ENCODE measurements at places on chromosomes 4 and X.

DNA sequence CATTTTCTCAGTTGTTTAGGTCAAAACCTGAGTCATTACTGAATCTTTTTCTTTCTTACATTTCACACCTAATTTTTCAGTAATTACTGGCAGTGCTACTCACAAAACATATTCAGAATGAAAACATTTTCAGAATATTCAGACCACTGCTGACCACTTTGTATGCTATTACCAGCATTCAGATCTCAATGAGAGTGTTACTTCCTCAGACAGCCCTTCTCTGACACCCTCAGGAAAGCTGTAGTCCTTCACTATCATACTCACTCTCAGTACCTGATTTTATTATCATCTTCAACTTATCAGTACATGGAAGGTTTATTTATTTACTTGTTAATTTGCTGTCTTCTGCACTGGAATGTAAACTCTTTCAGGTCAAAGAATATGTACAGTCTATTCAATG is 12.3 kb upstream of the ALB start:
- DNase-seq, result no peak

DNA sequence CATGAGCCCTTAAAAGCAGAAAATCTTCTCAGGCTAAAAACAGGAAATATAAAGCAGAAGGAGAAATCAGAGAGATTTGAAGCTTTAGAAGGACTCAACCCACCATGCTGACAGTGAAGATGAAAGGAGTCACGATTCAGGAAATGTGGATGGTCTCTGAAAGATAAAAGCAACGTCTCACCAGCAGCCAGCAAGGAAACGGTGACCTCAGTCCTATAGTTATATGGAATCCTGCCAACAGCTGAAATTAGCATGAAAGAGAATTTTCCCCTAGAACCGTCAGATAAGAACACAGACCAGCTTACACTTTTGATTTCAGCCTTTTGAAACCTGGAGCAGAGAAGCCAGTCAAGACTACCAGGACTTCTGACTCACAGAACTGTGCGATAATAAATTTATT is 715.7 kb upstream of the HTR2C start:
- no peak for DNase-seq

- DNase-seq, result no peak
Observed at GRCh38 chrX:150146271-150146896, 208.1 kb upstream of the EOLA2 start.

DNA sequence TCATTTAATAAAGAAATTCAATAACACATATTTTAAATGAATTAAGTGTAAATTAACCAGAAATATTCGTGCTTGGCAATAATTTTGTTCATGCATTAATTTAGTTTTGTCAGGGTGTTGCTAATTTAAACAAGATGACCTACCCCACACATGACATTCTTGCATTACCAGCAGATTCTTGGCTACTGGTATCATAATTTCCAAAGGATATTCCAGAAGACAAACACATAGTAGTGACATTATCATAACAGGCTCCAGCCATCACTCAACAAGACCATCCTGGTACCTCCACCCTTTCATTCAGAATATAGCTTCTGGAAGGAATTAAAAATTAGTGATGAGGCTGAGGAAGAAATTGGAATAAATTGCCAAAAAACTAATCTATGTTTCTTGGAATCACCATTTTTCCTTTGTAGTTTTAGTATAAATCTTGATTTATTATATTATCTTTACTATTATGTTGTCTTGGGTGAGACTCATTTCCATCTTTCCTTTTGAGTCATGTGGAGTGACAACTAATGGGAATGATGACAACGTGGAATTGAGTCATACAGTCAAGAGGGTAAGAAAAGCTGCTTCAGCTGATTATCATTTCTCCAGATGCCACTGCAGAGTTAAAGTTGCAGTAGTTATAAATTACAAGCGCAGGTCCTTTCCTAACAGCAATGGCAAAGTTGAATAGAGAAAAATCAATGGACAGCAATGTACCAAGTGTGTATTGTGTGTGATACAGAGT is 30.9 kb upstream of the HHIP start:
- DNase-seq, result no peak

DNA sequence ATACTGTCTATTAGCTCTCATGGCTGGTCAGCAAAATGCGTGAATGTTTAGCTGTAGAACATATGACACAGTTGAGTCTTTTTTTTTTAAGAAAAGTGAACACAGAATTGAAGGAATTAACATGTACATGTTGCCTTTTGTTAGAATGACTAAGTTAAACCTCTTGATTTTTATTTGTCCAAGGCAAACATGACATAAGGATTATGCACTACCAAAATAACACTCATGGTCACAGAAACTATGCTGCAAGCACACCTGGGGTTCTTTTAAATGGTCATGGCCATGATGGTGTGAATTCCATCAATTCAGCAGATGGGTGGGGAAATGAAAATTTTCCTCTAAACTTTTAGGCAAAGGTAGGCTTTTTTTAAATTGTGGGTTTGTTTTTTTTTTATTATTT is 80.1 kb upstream of the CXCL13 start:
- no peak for DNase-seq

DNA sequence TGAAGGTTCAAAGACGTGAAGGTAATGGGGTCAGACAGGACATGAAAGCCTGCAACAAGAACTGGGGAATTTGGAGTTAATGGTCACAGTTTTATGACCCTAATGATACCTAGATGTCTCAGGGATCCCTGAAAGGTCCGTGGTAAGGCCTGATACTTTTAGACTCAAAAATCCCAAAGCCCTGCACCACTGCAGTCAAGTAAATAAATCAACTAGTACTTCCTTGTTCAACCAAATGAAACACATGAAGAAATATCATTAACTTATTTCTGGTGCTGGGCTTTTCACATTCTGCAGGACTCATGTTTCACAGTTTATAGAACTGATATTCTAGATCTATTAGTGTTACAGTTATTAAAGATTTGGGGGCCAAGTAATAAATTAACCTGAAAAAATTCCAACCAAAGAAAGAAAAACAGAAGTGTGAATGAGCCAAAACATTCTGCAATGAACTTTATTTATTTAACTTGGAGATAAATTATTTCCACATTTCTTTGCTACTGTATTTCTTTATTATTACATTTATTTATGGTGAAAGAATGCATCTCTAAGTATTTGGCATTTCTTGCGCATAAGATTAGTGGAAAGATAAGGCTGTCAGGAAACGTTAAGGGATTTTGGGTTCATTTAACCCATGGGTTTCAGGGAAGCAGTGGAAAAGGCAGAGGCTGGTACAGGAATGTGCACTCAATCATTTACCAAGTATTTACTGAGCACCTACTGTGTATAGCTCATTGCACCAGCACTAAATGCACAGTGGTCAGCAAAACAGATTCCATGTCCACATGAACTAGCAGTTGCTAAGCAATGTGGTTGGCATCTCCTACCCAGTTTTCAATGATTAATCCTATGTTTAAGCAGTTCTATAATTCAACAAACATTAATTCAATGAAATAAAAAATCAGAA is 8.7 kb downstream of the WDFY3 start:
- DNase-seq, result no peak

DNA sequence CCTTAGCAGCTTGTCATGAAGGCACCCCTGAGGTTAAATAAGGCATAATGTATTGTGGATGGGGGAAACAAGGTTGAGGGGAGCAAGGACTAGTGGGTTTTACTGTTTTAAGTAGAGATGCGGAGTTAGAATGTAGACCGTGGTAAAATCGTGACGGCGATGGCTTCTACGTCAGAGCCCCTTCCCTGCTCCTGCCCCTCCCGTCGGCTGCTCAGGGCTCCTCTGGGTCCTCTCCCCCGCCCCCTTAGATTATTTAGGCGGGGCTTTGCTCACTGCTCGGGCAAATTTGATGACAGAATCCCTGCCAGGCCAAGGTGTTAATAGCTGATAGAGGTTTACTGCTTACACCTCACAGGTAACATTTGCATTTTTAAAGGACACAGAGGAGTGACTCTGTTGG is 2.3 kb downstream of the FRMPD3 start:
- no peak for DNase-seq

GRCh38 chr4:24858026-24858425 is 54.8 kb downstream of the CCDC149 start:
- DNase-seq, result no peak

DNA sequence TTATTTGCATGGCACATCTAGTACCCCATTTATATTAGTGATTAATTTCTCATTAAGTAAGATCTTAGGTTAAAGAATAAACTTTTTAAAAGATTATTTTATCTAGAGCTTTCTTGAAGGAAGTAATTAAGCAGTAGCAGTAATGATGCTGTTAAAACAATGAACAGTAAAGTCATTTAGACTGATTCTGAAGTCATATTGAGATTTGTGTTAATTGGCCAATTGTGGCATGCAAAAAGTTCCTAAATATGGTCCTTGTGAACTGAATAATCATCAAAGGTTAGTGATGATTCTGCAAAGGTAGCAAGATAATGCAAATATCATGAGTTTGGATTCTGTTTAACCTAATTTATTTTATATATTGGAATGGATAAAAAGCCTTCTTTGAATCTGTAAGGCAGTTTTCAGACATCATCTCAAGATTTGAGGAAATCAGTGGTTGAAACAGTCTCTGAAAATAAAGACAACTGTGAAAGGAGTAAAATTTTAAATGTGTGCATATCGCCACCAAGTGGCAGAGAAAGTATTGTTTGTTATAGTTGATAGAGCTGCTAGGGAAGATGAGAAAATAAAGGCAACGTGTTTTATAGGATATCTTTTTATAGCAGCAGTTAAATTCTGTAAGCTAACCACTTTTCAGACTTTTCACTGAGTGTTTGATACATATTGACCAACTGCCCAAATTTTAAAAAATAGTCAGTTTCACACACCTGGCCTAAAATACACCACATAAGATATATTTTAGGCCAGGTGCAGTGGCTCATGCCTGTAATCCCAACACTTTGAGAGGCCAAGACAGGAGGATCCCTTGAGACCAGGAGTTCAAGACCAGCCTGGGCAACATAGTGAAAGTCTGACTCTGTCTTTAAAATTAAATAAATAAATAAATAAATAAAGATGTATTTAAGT is 79.6 kb downstream of the CCKAR start:
- no peak for DNase-seq

- no peak for DNase-seq
Observed at GRCh38 chrX:133380711-133381619, 34.3 kb downstream of the GPC4 start.

DNA sequence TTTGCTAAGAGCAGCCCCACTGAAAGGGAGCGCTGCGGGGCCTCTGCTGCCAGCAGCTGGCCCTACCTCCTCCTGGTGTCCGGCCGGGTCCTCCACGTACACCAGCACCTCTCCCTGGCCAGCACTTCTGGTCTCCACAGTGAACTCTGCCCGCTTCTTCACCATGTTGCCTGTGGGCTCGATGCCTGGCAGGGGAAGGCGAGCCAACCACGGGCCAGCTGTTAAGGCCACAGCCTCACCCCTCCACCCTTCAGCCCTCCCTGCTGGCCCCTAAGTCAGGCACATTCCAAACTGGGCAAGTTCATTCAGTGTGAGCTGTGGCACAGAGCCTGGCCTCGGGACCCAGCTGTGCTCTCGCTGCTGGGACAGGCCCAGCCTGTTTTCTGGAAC is 7.8 kb downstream of the FLNA start:
- DNase-seq, result no peak

GRCh38 chr4:124083711-124084110 is 628.8 kb downstream of the ANKRD50 start:
- no peak for DNase-seq

GRCh38 chr4:77576351-77576750 is 29.3 kb upstream of the CXCL13 start:
- no peak for DNase-seq

DNA sequence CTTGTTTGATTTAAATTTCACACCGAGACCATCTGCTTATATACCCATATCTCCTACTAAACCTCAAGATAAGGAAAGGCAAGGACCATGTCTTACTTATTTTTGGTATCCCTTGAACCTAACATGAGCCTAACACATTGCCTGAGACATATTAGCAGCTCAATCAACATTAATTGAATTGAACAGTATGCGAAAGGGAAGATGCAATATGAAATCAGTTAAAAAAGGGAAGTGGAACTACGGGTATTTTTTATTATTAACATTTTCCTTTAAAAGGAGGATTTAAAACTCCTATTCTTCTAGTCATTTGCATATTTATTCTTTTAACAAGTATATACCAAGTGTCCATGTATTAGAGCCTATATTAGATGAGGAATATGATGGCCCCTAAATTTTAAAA is 197.0 kb downstream of the CAMK2D start:
- DNase-seq, result no peak

DNA sequence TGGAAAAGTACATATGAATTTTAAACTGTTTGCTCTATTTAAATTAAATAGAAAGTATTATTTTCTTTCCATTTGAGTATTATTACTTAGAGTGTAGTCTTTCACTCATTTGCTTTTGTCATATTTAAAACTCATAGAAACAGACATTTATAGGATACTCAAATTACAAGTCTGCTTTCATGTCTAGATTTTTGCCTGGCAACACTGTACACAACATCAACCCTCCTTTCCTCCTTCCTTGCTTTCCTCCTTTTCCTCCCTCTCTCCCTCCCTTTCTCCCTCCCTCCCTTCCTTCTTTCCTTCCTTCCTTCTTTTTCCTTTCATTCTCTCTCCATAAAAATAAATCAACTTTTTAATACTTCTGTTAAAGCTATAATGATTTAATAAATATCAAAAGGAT is 2361.2 kb downstream of the ARAP2 start:
- DNase-seq, result no peak

- DNase-seq, result no peak
Observed at GRCh38 chr4:177482367-177482766, 40.1 kb upstream of the AGA start.

DNA sequence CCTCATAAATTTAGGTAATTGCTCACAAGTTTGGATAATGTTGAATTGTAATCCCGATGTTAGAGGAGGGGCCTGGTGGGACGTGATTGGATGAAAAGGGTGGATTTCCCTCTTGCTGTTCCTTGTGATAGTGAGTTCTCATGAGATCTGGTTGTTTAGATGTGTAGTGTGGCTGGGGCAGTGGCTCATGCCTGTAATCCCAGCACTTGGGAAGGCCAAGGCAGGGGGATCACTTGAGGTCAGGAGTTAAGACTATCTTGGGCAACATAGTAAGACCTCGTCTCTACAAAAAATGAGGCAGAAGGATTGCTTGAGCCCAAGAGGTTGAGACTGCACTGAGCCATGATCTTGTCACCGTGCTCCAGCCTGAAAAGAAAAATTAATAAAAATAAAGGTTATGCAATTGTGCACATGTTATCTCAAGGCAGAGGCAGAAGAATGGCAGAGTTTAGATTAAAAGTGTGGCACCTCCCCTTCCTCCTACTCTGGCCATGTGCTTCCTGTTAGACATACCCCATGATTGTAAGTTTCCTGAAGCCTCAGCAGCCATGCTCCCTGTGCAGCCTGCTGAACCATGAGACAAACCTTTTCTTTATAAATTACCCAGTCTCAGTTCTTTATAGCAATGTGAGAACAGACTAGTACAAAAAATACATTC is 36.5 kb downstream of the ERVMER34-1 start:
- DNase-seq, result no peak

All from activated CD4-positive, CD25-positive, alpha-beta regulatory T cell (primary cell).